ENCODE measurements at places on chromosomes 3 and 15.

- DNase-seq: no peak
Observed at GRCh38 chr3:96748139-96748538, 66.3 kb upstream of the EPHA6 start.

DNA sequence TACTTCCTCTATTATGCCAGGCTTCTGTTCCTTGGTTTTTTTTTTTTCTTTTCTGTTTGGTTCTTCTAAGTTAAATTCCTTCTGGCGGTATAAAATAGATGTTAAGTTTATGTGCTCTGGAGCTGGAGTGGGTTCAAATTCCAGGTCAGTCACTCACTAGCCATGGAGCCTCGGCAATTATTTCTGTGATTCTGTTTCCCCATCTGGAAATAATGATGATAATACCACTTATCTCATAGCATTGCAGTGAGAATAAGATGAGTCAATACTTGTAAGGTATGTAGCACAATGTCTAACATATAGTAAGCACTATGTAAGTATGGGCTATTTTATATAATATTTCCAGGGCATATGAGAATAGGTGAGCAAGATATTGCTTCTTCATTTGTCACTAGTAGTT, 33.2 kb upstream of the ZDHHC23 start:
- no peak for DNase-seq

DNA sequence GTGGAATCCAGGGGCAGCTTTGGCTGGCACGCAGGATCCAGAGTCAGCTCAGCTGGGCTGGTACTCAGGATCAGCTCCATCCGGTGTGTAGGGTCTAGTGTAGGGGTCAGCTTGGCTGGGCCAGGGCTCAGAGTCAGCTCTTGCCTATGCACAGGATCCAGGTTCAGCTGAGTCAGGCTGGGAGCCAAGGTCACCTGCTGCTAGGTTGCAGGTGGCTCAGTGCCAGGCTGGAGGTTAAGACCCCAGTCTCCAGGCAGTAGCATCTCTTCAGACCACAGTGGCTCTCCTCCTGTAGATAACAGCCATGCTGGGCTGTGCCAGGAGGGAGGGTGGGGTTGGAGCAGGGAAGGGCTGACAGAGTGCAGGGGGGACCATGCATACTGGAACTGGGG, 1.8 kb downstream of the HYAL3 start:
- no peak for DNase-seq

GRCh38 chr15:62362144-62362543, 197.1 kb upstream of the C2CD4B start:
- DNase-seq: no peak

DNA sequence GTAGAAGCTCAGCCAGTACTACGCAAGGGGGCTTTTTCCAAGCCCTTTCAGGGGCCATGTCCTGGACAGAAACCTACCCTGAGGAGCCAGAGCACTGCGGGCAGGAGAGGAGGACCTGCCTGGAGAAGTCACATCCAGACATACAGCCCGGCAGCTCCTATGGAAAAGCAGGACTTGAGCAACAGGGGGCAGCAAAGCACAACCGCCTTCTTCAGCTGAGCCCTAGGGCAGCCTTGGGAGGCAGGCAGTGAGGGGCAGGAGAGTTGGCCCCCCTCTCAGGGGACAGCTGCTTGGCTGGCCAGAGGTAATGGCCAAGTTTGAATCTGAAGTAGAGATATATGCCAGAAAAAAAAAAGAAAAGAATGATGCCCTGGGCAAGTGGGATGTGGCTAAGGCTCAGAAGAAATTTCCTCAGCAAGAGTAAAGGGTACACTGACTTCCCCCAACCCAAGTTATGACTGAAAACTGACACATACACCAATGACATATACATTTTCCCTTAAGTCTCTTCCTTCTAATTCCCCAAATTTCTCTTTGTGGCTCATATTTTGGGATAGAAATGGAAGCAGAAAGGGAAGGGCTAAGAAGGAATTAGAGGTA, 56.9 kb downstream of the CYP19A1 start:
- no peak for DNase-seq
